Activated CD4-positive, alpha-beta T cell treated with anti-CD3 and anti-CD28 coated beads, Interleukin-2, amount 50 U/mL, for 1 hour (primary cell): ENCODE measurements at places on chromosomes 5 and 9.
A peak's percentile ranks its signal among the peaks of the same experiment; 100 is the strongest.

DNA sequence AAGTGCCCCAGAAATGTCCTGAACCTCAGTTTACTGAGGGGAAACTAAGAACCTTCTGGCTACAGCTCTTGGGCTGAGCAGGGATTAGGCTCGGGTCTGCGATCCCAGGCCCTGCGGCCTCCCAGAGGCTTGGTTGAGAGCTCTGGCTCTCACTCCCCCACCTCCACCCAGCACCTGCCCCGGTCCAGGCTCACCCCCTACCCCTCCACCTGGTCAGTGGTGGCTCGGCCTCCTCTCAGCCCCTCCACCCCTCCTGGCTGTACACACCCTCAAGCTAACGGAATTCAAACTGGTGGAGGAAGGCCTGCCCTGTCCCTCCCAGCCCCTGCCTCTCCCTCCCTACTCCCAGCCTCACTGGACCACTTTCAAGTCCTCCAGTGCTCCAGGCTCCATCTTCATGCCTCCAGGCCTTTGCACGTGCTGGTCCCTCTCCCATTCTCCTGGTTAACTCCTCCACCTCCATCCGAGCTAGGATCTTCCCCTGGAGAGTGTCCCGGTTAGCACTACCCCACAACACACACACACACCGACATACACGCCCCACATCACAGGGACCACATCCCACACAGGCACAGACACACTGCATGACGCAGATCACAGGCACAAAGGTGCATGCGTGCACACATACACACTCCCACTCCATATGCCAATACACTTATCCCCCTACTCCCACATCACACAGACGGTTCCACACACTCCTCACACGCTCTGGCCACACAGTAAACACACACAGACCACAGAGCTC, 130.9 kb downstream of the C9orf50 start:
- DNase-seq: peak; percentile 64

DNA sequence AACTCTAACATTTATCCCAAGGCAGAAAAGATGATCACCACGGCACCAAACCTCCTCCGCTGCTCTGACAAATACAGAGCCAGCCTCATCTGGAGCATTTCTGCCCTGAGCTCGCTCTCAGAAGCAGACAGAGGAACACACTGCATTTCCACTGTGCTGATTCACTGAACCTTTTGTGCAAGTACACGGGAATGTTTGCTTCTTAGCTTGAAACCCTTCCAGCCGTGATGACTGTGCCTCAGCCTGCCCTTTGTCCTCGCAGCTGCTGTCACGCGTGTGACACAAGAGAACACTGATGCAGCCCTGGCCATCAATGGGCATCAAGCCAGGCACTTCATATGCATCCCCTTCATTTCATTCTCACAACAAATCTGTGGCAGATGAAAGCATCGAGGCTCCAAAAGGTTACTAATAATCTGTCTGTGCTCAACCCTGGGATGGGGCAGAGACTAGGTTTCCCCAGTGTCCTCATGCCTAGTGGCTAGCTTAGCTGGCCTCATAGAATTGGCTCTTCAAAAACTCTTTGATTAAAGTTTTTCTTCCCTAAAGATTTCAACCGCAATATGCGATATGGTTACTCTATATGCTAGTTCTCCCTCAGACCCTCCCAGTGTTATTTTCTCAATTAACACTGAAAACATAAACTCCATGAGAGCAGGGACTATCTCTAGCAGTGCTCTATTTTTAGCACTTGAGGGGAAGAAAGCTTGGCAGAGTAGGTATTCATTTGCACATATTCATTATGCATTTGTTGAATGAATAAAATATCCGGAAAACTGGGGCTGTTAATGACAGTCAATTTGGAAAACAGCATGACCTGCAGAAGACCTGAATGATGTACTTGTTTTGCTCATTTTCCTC, 7.3 kb downstream of the CDC14B start:
- DNase-seq: no peak

DNA sequence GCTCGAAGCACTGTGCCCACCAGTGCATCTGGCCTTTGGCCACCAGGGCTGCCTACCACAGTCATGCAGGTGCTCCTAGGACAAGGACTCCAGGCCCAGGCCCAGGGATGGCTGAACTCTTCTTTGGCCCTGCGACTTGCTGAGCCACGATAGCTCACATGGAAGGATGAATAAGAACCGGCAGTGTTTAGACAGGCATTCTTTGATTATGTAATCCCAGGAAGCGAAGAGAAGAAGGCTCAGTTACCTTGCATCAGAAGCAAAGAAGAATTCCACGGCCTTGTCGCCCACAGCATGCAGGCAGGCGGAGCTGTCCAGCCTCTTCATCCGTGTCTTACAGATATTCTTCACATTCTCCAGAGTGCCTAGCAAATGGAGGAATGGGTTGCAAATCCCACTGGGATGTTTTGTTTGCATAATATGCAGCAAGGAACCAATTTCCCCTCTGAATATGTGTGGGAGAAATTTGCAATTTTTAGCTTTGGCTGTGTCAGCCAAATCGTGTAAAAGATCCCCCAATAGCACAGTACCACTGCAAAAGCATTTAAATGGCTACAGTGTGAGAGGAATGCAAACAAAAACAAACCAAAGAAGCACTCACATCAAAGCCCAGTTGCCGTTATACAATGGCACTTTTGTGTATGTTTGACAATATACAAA, 29.1 kb downstream of the GFPT2 start:
- no peak for DNase-seq

GRCh38 chr5:91257301-91257700, 125.8 kb downstream of the ARRDC3 start:
- DNase-seq: no peak

DNA sequence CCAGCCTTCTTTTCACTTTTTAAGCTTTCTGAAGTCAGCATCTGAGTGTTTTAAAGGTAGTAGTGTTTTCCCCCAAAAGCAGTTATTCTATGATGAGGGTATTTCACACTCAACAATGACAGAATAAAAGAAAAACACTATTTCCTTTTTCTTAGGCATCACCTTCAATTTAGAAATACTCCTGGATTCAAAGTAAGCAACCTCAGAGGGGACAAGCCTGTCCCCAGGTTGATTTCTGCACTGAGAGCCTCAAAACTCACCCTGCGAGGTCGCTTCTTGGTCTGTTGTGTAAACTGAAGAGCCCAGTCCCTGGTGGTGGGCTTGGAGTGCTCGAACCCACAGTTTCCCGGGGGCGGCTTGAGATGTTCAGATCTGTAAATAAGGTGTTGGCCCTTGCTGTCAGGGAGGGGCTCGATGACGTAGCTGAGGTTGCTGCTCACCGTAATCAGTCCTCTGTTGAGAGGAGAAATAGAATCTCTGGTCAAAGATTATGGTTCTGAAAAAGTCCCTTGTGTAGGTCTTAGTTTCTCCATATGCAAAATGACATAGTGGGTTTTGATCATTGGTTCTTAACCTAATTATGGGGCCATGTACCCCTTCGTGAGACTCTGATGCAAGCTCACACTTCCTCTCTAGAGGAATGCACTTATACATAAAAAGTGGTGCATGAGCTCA, 55.9 kb downstream of the ADAM19 start:
- no peak for DNase-seq

DNA sequence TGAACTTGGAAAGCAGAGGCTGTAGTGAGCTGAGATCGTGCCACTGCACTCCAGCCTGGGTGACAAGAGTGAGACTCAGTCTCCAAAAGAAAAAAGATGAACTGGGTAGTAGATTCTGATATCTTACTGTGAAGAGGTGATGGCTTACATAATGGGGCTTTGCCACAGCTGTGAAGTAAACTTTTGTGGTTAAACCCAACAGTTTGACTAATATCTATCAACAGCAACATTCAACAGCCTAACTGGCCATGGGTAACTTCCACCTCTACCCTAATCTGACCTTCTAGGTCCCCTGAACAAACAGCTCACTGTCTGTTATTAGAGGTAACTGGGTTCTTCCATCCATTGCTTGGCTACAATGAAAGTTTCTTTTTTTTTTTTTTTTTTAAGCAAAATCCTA, 52.1 kb downstream of the TLE1 start:
- DNase-seq: no peak

DNA sequence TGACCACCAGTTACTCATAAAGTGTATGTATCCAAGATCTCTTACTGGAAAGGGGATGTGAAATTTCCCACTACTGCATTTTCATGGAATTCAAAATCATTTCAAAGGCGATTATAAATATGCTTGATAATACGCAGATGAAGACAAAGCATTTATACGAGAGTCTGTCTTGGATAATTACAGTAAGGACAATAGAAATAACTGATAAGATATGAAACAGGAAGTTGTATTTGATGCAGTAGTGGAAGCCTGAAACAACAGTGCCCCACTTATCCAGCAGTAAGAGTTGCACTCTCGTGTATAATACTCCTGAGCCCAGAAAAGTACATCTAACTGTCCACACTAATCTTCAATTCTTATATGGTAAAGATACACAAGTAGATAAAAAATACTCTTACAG, 188.7 kb upstream of the POU5F2 start:
- no peak for DNase-seq

- peak; percentile 10 for DNase-seq
These were observed 1.1 kb upstream of the ICE1 start for GRCh38 chr5:5421149-5421960.

GRCh38 chr5:34005681-34006080, 2.2 kb downstream of the AMACR start:
- DNase-seq: no peak

DNA sequence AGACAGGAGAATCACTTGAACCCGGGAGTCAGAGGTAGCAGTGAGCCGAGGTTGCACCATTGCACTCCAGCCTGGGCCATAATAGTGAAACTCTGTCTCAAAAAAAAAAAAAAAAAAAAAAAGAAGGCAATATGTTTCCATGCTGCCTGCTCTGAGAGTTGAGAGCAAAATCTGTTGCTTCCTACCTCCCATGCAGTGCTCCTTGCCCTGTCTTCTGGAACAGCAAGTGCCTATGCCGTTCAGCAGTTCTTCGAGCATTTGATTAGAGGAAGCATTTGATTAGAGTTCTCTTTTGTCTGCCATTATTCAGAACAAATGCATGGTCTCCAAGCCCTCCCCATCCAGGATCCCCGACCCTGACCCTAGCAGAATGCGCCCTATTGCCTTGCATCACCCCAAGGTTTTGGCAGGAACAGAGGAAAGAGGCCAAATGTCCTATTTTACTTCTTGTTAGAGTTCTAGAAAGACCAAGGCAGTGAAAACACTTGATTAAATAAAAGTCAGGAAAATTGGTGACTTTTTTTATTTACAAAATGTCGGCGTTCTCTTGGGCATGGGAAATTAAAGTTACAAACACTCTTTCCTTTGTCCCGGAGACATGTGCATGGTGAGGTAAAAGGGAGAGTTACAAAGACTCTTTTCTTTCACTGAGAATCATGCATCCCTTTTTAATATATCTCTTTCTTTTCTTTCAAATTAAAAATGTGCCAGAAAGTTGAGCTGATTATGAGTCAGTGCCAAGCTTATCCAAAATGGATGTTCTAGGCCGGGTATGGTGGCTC, 27.8 kb upstream of the FSD1L start:
- DNase-seq: no peak

GRCh38 chr9:107175816-107176435, 107.2 kb upstream of the RAD23B start:
- DNase-seq: no peak

DNA sequence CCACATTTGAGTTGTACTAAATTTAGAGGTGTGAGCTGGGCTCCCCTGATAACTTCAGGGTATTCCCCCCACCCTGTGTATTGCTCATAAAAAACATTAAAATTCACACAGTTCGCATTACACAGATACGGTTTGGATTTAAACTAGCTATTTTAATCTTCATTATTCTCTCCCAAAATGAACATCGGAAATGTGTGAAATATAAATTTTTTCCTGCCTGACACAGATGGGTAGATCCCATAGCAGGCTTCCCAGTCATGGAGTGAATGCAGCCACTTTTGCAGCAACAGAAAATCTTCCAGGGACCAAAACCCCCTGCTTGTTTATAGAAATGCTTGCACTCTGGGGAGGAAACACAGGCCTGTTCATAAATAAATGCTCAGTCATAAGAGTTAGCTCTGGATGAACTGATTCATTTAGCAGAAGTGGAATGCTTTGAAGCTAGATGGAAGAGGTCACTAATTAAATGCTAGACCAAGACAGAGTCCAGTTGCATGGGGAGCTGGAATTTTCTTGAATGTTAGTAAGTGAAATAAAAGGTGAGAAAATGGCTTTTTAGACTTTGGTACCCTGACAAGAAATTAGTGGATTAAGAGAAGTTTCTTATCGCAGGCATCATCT, 115.6 kb downstream of the PDE8B start:
- DNase-seq: no peak

- DNase-seq: no peak
These were observed 60.2 kb upstream of the PCSK5 start for GRCh38 chr9:75830303-75830702.

GRCh38 chr5:105057001-105057436, 1494.4 kb upstream of the NUDT12 start:
- no peak for DNase-seq

- DNase-seq: no peak
These were observed 153.9 kb upstream of the MEF2C start for GRCh38 chr5:89036704-89037489.

DNA sequence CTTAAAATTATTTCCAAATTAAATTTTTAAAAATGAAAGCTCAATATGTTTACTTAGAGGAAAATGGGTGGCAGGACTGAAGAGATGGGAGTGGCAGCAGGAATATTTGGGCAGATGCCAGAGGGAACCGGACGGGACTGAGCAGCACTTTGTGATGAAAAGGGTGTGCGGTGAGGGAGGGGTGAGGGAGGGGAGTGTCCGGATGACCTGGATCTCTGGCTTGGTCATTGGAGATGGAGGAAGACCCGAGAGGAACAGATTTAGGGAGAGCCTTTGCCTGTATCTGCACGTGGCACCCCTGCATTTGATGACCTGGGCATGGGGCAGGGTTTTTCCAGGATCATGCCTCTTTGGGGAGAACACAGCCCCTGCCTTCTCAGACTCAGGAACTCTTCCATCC, 201.1 kb upstream of the MVB12B start:
- no peak for DNase-seq

GRCh38 chr9:72949918-72950325, 2.9 kb downstream of the ALDH1A1 start:
- DNase-seq: no peak

DNA sequence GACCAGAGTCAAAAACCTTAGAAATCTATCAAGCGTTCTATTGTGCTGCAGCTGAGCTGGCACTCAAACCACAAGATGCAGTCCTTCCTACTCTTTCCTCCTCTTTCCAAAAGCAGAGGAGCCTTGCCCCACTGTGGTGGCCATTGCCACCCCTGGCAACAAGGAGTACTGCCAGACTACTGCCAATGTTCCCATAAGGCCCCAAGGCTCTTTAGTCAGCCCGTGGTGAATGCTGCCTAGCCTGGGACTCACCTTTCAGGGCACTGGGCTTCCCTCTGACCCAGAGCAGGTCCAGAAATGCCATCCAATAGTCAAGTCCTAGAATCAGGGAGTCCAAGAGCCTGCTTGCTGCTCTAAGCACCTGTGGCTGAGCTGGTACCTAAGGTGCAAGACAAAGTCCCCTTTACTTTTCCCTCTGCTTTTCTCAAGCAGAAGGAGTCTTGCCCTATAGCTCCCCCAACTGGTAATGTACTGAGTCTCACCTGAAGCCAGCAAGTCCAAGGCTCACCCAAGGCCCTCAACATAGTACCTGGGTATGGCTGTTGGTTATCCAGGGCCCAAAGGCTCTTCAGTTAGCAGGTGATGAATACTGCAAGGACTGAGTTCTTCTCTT, 219.4 kb downstream of the ATPSCKMT start:
- no peak for DNase-seq

GRCh38 chr5:129362456-129362855, 97.6 kb upstream of the ADAMTS19 start:
- no peak for DNase-seq
